Stimulated activated CD8-positive, alpha-beta memory T cell treated with anti-CD3 and anti-CD28 coated beads, Interleukin-2, amount 100 ng/mL, for 1 hour (primary cell): ENCODE measurements at places on chromosomes 1 and 21.

- DNase-seq = no peak
These were observed 20.6 kb downstream of the ETNK2 start for GRCh38 chr1:204130981-204131892.

DNA sequence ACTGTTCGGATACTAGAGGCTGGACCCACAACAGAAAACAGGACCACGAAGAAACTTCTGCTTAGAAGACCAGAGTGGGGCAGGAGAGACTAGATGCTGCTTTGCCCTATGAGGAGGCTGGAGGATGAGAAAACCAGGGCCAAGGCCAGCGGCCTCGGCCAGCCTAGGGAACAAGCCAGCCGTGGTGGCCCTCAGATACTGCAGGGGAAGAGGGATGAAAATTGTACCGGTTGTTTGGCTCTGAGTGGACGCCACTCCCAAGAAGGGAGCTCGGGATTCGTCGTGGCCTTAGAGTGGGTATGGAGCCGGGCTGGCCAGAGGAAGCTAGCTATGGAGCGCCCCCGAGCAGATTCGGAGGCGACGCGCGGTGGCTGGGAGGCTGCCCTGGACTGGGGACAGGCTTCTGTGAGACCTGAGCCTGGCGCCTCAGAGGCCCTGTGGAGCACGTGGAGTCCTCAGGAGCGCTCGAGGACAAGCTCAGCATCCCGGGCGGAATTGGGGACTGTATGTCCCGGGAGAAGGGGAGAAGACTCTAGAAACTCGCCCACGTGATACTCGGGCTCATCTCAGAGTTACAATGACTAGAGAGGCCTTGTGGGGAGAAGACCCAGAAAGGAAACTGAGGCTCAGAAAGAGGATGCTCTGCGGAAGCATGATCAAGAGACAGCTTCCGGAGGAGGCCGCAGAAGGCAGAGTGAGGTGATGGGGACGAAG is 2.8 kb downstream of the PRRX1 start:
- DNase-seq = no peak

DNA sequence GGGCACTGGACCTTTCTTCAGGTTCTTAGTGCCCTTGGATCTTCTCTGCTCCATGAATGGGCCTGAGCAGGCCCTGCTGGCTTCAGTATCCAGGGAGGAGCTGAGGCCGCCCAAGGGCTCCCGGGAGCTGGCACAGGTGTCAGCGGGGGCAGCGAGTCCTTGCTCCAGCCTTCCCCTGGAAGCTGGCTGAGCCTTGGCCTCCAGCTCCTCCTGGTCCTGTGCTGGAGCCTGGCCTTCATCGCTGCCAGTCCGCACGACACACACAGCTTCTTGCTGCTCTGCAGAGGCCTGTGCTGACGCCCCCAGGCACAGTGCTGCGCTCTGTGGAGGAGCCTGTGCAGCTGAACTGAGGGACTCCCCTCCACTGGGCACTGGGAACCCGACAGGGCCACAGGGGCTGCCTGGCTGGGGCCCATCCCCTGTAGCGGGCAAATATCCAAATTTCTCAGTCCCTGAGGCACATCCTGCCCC is 1.7 kb downstream of the SPOCD1 start:
- no peak for DNase-seq

DNA sequence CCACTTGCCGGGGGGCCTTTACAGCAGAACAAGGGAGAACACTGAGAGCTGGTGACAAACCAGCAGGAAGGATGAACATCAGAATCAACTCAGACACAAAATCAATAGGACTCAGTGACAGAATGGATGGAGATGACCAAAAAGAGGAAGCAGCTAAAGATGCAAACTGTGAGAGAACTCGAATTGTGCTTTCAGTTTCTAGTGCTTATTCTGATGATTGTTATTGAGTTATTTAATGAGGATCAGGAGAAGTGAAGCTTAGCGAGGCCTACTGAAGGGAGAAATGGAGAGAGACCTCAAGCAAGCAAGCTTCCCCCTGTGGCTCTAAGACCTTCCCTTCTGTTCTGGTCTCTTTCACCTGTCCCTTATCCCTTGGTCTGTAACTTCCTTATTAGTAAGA is 30.3 kb upstream of the TMEM125 start:
- DNase-seq = no peak

- DNase-seq = no peak
These were observed 8.5 kb downstream of the HLX start for GRCh38 chr1:220887520-220888416.

DNA sequence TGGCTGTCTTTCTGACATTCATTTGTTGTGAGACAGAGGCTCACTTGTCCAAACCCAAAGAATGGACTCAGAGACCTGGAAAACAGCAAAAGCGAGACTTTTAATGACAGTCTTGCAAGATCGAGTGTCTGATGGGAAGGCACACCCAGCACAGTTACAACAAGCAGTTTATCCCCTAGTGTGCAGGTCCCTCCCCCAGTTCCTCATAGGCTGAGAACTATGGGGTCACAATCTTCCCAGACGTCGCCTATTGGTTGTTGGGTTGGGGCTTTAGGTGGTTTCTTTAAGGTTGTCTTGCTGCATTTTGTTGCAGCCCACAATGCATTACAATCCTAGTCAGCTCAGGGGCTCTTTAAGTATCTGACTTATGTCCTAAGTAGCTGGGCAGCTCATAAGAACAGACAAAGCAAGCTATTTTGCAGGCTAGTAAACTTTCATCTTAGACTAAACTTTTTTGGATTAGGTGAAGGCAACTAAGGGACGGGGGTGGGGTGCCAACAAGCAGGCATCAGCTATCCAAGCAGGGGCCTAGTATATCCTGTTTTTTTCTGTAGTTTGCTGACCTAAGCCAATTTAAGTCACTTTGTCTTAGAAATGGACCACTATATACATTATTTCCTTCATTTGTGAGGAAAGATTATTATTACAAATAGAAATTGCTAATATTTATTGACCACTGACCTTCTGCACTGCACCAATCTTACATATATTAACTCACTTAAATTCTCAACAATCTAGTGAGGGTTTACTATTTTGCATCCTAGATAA is 151.8 kb downstream of the SETD4 start:
- no peak for DNase-seq

GRCh38 chr1:119279456-119280381 is 88.9 kb upstream of the HAO2 start:
- no peak for DNase-seq

GRCh38 chr1:109370712-109371340 is 26.9 kb downstream of the SORT1 start:
- DNase-seq = no peak

GRCh38 chr1:186208405-186209129 is 166.5 kb downstream of the TPR start:
- no peak for DNase-seq

DNA sequence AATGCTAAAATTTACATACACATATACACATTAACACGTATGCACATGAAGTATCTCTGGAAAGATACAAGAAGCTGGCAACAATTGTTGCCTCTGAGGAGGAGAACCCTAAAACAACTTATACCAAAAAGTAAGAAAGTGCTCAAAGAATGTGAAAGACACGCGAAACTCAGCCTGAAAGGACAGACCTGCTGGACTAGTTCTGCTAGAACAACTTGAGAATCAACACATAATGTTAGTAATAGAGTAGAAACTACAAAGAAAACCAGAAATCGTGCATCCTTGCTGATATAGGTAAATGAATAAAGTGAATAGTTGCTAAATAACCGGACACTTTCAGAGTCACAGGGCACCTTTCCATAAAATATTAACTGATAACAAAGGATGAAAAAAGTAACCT is 242.5 kb downstream of the RERE start:
- DNase-seq = no peak

DNA sequence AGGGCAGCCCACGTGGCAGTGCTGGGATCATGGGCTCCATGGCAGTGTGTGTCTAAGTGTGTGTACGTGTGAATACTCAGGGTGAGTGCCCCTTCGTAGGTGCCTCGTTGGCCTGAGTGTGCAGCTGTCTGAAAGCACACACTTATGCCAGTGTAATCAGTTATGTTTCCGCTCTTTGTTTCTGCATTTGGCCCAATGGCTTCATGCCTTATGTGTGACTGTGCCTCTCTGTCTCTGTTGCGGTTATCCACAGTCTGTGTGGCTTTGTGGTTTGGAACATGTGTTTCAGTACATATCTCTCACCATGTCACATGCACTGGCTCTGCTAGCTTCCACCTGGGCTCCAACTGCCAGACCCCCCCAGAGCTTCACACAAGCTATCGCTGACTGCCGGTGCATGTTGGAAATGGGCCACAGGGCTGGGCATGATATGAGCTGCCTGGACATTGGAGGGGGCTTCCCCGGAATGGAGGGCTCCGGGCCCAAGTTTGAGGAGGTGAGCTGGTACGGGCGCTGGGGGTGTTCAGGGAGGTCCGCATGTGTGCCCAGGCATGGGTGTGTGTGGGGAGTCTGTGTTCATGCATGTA is 70.3 kb upstream of the TINAGL1 start:
- no peak for DNase-seq

GRCh38 chr1:27628712-27629111 is 6.3 kb downstream of the FGR start:
- no peak for DNase-seq

DNA sequence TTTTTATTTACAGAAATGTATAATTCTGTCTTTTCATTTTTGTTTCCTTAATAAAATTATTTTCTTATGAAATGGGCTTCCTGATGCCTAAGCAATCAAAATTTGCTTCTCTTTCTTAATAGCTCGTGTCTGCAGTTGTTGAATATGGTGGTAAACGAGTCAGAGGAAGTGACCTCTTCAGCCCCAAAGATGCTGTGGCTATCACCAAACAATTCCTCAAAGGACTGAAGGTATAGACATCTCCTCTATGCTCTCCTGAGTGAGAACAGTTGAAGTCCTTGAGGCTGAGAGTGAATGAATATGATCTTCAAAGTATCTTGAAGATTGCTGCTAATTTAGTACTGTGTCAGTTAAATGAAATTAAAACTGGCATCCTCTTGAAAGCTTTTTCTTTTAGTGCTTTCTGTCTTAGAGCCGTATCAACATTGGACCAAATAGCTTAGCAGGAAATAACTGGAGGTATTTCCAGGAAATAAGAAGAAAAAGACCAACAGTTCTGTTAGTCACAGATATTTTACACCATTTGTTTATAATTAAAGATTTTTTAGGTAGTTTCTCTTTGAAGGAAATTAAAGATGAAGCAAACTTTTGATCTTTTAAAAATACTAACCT is 24.7 kb downstream of the VPS45 start:
- no peak for DNase-seq

DNA sequence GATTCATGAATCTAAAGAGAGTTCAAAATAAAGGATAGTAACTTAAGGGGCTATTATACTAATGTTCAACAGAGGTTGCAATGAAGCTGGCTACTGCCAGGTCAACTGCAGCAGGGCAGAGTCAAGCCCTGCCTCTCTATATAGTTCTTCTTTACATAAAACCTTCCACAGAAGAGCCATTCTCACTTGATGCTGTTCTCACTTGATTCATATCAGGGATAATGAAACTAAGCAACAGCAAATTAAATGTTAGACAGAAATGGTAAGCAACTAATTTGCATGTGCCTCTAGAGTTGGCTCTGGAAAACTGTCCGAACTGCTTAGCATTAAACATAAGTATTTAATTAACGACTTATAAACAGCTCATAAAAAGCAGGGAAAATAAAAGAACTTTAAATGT is 17.4 kb downstream of the CCSAP start:
- no peak for DNase-seq

DNA sequence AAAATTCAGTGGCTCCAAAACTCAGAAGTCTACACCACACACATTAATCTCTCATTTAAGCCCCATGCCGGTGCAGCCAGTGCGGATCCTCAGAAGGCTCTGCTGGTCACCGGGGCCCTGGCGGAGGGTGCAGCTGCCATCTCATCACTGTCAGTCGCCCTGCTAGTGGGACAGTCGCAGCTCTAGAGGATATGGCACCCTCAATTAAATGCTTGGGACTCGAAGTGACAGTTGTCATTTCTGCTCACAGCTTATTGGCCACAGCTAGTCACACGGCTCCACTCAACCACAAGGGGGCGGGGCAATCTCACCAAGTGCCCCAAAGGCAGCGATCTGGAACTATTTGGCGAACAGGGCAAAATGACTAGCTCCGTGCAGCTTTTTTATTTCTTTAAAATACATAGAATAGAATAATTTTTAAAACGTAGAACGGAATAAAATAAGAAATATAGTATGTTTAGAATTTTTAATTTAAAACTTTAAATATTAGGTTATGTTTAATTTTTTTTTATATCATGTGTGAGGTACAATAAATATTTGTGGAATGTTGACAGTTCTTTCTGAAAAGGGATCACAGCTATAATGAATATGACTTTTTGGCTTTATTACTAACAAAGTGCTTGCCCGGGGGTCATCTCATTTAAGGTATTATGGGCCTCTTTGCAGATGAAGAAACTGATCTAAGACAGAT is 8.0 kb upstream of the MAN1C1 start:
- peak; percentile 80 for DNase-seq
